ENCODE measurements at places on chromosomes 12 and 14.

- DNase-seq: peak; percentile 62
These were observed 51.7 kb upstream of the KICS2 start for GRCh38 chr12:64273527-64274403.

- no peak for DNase-seq
These were observed 1112.7 kb downstream of the LRFN5 start for GRCh38 chr14:42719391-42719790.

DNA sequence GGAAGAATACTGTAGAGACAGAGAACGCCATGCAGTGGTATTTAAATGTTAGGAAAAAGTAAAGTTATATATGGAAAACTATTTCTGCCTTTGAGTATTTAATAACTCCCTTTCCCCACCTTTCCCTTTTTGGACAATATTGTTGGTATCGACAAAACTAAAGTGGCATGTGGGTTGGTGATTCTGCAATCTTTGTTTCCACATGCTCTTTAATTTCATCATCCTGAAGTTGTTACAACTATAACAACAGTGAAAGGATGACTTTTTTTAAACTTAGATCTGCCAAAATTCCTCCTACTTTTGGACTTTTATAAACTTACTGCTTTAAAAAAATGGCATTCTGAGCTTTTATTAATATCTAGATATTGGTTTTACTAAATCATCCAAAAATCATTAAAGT, 25.3 kb downstream of the TTC8 start:
- DNase-seq: no peak

- DNase-seq: no peak
These were observed 45.3 kb downstream of the SPRING1 start for GRCh38 chr12:116692605-116693004.

- no peak for DNase-seq
These were observed 236.1 kb upstream of the DIO2 start for GRCh38 chr14:80447392-80447791.

DNA sequence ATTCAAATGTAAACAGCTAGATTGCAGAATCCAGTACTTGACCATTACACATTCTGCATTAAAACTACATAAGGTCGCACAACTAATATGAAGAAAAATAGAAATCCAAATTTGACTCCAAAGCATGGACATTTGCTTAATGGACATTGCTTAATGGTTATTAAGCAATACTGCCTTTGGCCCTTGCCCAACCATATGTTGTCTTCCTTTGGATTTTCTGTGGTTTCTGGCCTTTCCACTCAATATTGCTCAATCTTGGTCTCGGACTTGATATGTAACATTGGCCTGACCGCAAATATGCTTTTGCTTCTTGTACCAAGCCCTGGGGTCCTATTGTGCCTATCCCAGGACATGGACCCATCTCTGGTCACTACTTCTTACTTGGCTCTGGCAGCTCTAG, 67.2 kb downstream of the PTPRR start:
- no peak for DNase-seq

Measured in lung microvascular endothelial cell (primary cell).